Neural progenitor cell (in vitro differentiated cells): ENCODE measurements at places on chromosomes 4 and X.
A peak's percentile ranks its signal among the peaks of the same experiment; 100 is the strongest.

- DNase-seq: peak; percentile 8
Measured at GRCh38 chrX:8783097-8783713, 18.0 kb downstream of the FAM9A start.

DNA sequence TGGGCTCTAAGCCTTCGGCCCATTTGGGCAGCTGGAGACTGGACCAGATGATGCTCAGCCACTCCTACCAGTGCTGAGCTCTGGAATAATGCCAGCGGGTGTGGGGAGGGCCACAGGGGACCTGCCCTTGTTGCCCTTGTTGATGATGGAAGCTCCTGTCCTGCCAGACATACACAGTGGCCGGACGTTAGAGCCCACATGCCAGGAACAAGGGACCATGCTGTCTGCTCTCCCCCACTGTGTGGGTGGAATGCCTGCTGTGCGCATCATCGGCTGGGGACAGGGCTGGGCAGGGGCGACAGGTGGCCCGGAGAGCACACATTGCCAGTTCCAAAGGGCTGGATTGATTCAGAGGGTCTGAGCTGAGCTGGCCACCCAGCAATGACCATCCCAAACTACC is 2.0 kb downstream of the ABLIM2 start:
- DNase-seq: no peak

- DNase-seq: no peak
Measured at GRCh38 chr4:6495736-6496135, 23.3 kb upstream of the PPP2R2C start.

DNA sequence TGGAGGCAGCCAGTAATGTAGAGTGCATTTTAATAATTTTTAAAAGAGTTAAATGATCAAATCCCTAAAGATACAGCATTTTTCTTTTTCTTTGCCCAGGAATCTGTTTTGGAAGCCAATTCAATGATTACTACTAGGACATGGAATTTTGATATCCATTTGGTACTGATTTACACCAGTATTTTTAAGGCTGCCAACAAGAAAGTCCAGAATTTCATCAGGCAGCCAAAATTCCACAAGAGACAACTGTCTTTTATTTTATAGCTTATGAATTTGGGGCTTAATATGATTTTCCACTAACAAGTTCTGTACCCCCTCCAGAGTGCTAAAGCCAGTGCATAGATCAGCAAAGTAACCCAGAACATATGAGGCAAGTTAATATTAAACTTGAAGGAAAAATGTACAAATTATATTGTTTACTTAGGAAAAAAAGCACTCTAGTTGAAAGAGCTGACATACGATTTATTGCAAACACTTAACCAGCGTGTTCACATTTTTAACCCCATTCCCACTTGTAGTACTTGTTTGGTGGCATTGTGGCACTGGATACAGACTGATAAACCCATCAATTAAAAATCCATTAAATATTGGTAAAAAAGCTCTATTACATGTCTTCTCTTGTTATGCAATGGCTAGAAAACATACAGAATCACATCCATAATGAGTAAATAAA is 259.7 kb downstream of the DCHS2 start:
- no peak for DNase-seq

DNA sequence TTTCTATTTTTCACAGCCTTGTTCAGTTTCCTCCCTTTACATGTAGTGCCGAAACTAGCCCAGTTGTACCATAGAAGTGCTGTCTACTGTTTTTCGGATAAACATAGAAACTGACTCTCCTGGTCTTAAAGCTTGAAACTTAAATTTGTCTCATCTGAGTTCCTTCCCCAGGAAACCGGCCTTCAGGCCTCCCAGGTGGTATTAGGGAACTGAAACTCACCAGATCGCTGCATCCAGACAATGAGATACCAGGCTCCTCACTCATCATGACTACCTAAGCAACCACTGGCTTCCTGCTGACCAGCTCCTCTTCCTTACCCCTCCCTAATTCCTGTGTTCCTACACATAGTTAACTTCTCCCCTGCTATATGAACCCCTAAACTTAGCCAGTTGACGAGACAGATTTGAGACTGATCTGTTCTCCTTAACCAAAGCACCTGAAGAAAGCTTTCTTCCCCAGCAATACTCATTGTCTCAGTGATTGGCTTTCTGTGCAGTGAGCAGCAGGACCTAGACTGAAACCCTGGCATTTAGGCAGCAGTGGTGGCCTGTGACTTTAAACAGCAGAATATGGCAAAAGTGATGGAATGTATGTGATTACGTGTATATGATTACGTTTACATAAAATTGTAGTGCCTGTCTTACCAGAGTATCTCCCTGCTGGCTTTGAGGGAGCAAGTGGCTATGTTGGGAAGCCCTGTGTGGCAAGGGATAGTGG is 959.1 kb upstream of the LCORL start:
- DNase-seq: no peak
